NCI-H1092 (cell line): ENCODE measurements at places on chromosomes 4 and X.

GRCh38 chrX:44261286-44261685 is 82.2 kb downstream of the EFHC2 start:
- no peak for DNase-seq

GRCh38 chr4:80171251-80171650 is 26.1 kb upstream of the PRDM8 start:
- DNase-seq, result no peak

GRCh38 chr4:10971800-10972401 is 287.3 kb upstream of the CLNK start:
- no peak for DNase-seq

DNA sequence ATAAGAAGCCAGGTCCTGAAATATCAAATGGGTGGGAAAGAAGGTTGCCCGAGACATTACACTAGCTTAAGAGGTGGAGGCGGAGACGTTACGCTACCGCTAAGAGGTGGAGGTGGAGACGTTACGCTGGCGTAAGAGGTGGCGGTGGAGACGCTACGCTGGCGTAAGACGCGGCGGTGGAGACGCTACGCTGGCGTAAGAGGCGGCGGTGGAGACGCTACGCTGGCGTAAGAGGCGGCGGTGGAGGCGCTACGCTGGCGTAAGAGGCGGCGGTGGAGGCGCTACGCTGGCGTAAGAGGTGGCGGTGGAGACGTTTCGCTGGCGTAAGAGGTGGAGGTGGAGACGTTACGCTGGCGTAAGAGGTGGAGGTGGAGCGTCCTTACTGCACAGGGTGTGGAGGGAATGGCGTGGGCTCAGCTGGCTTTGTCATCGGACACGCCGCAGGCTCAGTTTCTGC is 12.8 kb downstream of the CYP4V2 start:
- peak; percentile 53 for DNase-seq

GRCh38 chrX:133365871-133366611 is 49.2 kb downstream of the GPC4 start:
- DNase-seq, result no peak

- no peak for DNase-seq
Observed at GRCh38 chr4:36638273-36638811, 356.9 kb downstream of the DTHD1 start.

GRCh38 chr4:37948542-37948941 is 11.7 kb upstream of the PTTG2 start:
- DNase-seq, result no peak

- no peak for DNase-seq
Observed at GRCh38 chr4:38133711-38134480, 173.7 kb downstream of the PTTG2 start.

- no peak for DNase-seq
Observed at GRCh38 chrX:129634541-129634940, 20.2 kb downstream of the APLN start.

DNA sequence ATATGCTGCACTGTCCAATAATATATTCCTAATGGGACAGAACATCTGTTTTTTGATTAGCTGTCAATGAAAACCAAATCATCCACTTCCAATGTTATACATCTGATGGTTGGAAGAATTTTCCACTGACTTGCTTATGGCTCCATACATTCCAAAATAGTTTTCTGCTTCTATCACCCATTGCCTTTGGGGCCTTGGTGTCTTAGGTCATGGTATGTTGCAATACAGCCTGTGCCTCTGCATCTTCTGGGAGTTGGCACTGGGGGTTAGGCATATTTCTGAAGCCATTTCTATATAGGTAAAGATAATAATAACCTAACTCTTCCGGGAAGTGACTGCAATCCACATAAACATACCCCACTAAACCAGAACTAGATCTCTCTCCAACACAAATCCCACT is 53.2 kb upstream of the NR3C2 start:
- DNase-seq, result no peak

DNA sequence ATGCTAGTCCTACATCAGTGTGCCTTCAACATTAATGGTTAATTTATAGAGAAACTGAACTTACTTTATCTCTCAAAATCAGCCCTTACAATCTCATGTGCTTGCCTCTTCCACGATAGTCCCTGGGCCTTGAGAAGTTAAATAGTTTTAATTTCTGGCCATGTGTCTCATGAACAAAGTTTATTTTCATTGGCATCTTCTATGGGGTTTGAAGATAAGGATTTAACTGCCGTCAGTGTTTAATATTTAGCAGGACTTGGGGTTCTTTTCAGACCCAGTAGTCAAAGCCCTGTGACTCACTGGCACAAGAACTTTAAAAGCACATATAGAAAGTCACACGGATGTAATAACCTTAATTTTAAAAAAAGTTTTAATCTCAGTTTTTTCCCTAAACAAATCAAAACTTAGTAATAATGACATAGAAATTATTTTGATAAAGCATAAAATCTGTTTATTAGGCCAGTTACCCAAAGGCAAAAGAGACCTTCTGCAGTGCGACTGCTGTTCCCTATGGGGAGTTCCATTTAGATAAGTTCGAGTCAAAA is 10.1 kb upstream of the MPP1 start:
- no peak for DNase-seq

DNA sequence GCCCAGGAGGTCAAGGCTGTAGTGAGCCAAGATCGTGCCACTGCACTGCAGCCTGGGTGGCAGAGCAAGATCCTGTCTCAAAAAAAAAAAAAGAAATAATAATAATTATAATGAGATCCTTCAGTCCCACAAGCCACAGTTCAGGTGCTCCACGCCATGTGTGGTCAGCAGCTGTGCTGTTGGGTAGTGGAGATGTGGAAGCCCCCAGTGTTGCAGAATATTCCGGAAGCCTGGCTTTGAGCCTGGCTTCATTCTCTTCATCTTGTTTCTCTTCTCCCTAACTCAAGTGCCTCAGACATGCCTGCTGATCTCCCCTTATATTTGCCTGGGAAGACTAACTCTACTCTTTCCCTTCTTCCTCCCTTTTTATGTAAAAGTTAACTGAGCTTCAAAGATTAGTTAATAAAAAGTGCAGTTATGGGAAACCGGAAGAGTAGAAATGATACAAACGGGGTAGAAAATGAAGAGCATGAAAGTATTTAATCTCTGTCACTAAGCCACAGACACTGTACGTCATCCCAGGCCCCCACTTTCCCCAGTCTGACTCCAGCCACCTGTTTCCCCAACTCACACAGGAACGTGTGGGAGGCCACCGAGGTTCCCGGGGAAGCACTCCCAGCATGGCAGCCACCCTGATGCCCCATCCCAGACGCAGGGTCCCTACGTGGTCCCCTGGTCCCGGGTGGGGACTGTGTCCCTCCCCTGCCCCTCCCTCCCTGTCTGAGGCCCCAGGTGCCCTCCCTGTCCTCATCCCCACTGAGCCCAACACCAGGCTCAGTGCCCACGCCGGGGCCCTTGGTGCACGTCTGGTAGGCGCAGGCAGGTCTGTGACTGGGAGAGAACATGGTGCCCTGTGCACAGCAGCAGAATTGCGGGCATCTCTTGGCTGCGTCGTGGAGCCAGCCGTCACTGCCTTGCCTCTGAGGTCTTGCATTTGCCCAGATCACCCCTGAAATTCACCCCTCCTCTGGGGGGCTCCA is 24.0 kb downstream of the PCGF3 start:
- no peak for DNase-seq

DNA sequence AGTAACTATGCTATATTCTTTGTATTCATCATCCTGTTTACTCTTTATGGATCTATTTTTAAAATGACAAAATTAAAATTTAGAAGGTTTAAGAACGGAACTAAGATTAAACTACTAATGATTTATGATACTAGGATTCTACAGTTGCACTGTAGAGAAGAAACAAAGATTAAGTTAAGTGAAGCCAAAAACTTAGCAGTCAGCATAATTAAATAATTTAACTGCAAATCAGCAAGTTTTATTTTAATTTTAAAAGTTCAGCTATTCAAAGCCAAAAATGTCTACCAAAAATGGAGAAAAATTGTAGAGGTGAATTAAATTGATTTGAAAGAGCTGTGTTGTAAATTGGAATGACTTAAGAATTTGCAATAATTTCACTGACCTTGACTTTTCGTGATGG is 30.8 kb downstream of the NDST4 start:
- DNase-seq, result no peak

- no peak for DNase-seq
Observed at GRCh38 chrX:47854474-47854873, 17.8 kb downstream of the ZNF81 start.

- no peak for DNase-seq
Observed at GRCh38 chrX:13790206-13791131, 26.4 kb downstream of the GPM6B start.

DNA sequence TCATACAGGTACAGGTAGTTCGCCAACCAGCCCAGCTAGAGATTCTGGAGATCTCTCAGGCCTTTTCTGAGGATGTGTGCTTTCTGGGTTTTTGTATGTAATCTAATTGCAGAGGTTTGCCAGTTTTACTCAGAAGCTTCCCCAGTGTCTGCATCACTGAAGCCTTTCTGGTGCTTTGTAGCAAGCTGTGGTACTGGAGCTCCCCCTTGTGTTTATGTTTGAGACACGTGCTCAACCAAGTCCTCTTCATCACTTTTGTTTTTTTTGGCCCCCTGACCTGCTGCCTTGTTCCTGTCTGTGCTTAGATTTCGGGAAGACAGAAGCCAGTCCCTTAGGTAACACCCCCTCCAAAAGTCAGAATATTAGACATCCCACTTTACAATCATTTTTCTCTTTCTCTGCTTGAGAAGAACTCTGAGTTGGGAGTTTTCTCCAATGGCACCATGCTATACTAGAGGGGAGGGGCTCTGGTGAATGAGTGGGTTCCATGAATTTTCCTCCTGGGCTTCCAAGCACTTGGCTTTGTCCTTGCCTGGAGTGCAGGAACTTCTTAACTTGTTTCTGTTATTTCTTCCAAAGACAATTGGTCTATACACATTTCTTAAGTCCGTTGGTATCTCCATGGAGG is 128.4 kb upstream of the TBC1D9 start:
- peak; percentile 35 for DNase-seq

DNA sequence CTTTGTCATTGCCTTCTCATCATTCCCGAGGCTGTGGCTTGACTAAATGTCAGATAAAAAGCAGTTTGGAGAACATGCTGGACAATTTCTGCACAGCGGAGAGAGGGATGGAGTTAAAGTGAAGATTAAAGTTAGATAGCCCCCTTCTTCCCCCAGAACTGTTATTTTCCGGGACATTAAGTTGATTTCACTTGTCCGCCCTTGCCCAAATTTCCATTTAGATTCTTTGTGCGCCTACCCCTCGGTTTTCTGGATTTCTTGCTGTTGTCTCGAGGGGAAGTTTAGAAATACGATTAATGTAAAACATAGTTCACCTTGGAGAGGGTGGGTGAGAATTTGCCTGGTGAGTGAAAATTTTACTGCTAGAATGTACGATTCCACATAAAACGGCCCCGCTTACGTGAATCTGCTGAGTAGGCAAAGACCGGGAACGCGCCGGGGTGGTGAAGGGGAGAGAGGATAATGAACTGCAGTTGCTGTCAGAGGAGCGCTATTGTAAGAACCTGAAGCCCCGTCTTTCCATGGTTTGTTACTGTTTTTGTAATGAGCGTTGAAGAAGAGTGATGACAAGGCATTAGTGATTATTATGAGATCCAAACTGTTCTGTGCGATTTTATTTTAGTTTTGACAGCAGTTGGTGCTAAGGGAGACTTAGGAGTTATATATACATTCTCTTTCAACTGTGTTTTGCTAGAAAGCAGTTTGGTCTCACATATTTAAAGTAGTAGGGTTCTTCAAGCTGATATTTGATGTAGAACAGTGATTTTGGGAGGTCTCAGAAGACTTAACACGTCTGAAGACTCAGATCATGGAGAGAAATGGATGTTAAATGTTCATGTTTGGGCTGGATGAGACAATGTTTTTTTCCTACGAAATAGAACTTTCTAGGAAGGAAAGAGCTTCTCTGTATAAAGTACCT is 73.0 kb downstream of the AFF1 start:
- DNase-seq, result peak; percentile 38

DNA sequence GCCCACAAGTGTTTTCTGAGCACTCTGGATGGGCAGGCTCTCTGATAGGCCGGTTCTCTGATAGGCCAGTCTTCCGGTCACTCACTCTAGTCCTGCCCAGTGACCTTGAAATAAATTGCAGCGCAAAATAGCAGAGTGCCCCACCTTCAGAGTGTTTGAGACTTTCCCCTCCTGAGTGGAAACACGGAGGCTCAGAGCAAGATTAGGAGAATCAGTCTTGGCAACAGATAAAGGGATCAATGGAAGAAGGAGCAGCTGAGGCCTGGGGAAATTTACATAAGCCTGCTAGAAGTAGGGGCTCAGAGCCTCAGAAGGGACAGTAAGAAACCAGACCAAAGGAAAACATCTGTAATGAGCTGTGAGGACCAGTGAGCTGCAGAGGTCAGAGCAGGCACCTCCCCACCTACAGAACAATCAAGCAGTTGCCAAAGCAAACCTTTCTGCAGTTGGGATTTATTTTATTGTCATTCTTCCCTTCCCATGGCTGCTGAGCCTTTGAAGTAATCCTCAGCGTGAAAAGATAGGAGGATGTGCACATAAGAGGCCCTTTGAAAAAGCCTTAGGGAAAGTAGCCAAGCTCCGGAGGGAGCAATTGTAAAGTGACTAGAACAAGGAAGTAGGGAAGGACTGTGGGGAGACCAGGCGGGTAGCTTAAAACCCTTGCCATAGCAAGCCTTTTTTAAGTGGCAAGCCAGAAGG is 89.1 kb upstream of the TSPAN5 start:
- no peak for DNase-seq

DNA sequence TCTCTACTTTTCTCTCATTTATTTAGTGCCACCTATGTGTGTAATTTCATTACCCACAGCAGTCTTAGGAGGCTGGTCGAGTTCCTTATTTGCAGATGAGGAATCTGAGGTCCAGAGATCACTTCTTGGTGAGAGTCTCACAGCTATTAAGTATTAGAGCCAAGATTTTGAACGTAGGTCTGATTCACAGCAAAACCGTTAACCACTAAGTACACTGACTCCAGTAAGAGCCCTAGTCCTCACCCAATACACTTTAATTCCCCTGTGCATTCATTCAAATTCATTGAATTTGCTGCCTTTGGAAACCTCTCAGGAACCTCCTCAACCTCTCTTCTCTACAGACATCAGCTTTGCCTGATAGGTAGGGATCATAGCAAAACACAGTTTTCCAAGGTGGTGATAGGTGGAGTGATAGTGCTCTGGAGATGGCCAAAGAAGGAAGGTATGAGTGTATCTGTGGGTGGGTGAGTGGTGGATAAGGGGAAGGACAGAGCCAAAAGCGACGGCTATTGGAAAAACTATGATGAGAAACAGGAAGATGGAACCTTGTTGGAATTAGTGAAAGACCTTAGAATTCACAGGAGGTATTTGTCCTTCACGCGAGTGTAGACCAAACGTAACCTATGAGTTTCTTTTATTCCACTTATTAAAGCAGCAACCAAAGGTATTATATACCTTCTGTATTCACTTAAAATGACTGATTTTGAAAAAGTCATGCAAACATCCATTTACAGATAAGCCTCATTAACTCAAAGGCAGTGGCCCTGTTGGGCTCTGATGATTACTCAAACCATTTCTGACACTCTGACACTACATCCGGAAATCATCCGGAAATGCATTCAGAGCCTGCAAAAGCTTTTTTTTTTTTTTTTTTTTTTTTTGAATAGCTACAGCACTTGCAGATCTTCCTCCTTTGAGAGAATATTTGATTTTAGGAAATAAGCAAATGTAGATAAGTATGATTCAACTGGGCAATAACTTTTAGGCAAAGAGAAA is 6.3 kb downstream of the FMR1 start:
- no peak for DNase-seq

GRCh38 chr4:22978656-22979055 is 285.9 kb downstream of the GBA3 start:
- DNase-seq, result no peak

GRCh38 chrX:14079891-14080430 is 50.3 kb upstream of the GEMIN8 start:
- no peak for DNase-seq

- DNase-seq, result no peak
Observed at GRCh38 chrX:40581336-40581920, 658 bp downstream of the ATP6AP2 start.

GRCh38 chrX:77694491-77694890 is 91.5 kb downstream of the ATRX start:
- DNase-seq, result no peak
